ENCODE measurements at places on chromosomes 13 and 19.

GRCh38 chr19:36819130-36819630 is 19.0 kb downstream of the ZNF790 start:
- DNase-seq, result no peak

DNA sequence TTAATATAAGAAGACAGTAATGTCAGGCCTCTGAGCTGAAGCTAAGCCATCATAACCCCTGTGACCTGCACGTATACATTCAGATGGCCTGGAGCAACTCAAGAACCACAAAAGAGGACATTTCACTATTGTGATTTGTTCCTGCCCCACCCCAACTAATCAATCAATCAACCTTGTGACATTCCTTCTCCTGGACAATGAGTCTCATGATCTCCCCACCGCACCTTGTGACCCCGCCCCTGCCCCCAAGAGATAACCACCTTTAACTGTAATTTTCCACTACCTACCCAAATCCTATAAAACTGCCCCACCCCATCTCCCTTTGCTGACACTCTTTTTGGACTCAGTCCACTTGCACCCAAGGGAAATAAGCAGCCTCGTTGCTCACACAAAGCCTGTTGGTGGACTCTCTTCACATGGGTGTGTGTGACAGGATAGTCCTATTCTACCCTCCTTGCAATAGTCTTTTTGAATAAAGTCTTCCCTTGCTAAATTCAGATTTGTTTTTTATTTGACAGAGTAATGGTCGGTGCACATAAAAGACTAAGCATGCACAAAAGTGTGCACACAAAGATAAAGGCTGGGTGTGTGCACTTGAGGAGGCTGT is 14.0 kb downstream of the CD70 start:
- no peak for DNase-seq

GRCh38 chr19:4972509-4973230 is 3.8 kb downstream of the KDM4B start:
- DNase-seq, result no peak

DNA sequence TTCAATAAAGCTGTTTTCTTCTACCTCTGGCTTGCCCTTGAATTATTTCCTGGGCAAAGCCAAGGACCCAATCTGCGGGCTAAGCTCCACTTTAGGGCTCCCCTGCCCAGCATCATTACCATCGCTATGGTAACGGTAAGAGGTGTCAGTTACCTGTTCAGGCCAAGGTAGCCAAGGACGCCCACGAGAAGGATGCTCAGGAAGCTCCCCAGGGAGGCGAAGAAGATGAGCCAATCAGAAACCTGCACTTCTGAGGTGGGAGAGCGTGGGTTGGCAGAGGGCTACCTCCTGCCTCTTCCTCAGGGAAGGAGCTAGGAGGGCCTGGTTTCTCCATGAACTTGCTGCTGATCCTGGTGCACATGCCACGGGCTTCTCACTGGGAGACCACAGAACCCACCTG is 24.7 kb downstream of the IL12RB1 start:
- no peak for DNase-seq

- no peak for DNase-seq
Observed at GRCh38 chr13:100129605-100130004, 40.7 kb downstream of the PCCA start.

DNA sequence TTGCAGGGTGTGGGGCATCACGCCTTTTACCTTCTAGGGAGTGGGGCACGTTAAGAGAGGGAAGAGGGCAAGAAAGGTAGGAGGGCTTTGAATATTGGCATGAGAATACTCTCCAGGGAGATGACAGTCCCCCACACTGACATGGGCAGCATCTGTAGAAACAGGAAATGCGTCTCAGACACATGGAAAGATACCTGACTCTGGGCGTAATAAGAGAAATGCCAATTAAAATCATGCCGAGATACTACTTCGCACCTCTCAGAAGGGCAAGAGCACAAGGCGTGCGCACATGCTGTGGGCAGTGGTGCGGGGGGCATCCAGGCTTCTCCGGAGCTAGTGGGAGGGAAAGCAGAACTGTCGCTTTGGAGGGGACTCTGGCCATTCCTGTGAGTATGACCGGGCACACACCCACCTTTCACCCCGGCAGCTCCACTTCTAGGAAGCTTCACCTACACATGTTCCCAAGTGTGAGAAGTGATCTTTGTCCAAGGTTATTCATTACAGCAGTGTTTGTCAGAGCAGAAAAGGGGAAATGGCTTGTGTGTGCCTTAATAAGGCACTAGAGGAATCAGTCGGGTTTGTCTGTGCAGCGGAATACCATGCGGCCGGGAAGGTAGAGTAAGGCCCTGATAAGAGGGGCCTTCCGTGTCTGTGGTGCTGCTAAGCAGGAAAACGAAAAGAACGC is 99.5 kb downstream of the SIPA1L3 start:
- no peak for DNase-seq

DNA sequence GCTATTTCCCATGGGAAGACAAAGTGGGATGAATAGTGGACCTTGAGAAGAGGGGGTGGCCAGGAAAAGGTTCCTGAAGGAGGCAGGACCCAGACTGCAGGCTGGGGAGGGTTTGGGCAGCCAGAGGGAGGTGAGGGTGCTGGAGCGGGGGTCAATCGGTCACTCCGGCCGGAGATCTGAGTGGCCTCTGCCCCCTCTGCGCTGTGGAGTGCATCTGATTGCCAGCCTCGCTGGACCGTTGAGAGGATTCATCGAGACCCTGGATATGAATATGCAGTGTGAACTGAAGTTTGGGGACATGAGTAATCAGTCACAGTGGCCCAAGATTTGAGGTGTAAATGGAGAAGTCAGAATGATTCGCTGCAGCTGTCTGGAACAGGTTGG is 5.5 kb upstream of the ZNF580 start:
- DNase-seq, result no peak

GRCh38 chr19:49328741-49329140 is 3.8 kb upstream of the SLC6A16 start:
- no peak for DNase-seq

- DNase-seq, result no peak
Observed at GRCh38 chr13:79160818-79161217, 245.2 kb downstream of the RBM26 start.

GRCh38 chr19:55902080-55902751 is 29.9 kb downstream of the NLRP13 start:
- DNase-seq, result no peak

DNA sequence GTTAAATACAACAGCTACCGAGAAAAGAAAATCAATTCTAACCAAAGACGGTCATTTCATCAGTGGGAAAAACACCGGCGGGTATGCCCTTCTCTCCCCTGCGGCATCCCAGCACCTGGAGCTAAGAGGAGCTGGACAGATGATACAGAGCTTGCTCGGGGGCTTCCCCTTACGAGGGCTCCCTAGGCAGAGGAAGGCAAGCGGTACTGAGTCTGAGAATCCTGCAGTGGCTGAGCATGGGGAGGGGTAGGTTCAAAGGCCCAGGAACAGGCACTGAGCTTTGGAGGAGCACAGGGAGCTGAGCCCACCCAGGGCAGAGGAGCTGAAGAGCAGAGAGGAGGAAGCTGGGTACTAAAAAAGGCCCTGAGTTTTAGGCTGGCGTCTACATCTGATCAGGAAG is 12.7 kb downstream of the STK24 start:
- no peak for DNase-seq

Data from occipital lobe (tissue), 3 donors.